ENCODE measurements at places on chromosomes 11 and 22.
A peak's percentile ranks its signal among the peaks of the same experiment; 100 is the strongest.

DNA sequence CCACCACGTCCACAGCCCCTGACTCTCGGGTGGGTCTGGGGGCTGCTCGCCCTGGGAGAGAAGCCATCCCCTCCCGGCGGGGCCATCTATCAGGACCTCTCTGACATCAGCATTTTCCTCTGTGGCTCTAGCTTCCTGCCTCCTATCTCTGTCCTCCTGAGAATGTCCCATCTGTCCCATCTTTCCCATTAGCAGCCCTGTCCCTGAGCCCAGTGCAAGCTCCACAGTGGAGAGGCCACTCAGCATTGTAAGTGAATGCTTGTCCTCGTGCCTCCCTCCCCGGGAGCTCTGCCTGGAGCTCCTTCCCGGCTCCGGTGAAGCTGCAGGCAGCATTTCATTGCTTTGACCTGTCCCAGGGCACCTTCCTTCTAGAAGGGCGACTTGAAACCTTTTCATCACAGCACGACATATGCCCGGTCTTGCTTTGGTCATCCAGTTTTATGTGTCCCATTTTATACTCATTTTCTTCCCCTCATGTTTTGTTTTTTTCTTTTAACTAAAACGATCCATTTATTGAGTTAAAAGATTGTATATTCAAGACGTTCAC lies 49.7 kb downstream of the RTN4R start:
- DNase-seq: no peak

- no peak for DNase-seq
Measured at GRCh38 chr11:77749232-77749631, 71.3 kb downstream of the RSF1 start.

GRCh38 chr11:116871248-116871647 lies 33.8 kb upstream of the APOA1 start:
- DNase-seq: no peak

- DNase-seq: no peak
Measured at GRCh38 chr11:117300283-117300663, 9.1 kb downstream of the BACE1-AS start.

DNA sequence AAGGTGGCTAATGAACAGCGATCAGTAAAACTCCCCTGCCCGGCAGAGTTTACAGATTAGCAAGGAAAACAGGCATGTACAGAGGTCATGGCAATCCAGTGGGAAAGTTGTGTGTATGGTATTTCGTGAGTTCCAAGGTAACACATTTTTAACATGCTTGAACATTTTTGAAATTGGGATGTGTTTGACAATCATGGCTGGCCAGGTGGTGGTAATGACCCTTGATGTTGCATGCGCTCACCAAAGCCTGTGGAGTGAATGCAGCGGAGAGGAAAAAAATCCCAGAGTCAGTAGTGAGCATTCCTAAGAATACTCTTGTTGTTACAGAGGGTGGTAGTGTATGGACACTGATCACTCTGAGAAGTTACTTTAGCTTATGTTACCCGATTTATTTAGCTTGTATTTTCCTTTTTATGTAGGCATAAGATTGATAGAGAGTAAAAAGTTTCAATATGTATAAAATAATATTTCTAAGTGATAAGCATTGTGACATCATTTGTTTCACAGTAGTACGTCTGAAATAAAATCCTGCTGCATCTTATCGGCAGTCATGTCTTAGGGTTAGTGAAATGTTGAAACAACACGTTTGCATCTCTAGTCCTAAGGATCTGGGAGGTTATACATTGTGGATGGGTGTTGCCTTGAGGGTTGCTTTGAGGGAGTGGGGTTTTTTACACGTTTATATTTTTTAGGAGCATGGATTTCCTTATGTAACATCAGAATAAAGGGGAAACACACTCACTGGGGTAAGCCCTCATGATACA lies 8.7 kb downstream of the TEAD1 start:
- no peak for DNase-seq

- no peak for DNase-seq
Measured at GRCh38 chr11:36062796-36063365, 119.0 kb downstream of the LDLRAD3 start.

- DNase-seq: no peak
Measured at GRCh38 chr11:123086305-123086704, 24.4 kb upstream of the HSPA8 start.

DNA sequence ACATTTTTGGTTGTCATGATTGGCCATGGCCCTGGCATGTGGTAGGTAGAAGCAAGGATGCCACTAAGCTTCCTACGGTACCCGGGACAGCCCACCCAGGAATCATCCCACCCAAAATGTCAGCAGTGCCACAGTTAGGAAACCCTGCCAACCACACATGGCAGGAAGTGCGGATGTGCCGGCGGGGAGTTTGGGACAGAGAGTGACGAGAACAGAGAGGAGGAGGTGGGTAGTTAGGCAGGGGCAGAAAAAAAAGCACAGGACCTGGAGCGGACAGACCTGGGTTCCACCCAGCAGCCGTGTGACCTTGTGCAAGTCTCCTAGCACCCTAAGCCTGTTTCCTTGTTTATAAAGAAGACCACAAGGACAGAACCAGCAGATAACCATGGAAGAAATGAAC lies 3.3 kb downstream of the SPI1 start:
- no peak for DNase-seq

GRCh38 chr11:96246718-96247552 lies 96.1 kb downstream of the MAML2 start:
- peak; percentile 36 for DNase-seq

GRCh38 chr22:24554313-24555164 lies at the start of gene GUCD1:
TSS of gene GUCD1 (minus strand) at chr22:24555138. CDS start at chr22:24554991, 147 bp downstream.
- no peak for DNase-seq

DNA sequence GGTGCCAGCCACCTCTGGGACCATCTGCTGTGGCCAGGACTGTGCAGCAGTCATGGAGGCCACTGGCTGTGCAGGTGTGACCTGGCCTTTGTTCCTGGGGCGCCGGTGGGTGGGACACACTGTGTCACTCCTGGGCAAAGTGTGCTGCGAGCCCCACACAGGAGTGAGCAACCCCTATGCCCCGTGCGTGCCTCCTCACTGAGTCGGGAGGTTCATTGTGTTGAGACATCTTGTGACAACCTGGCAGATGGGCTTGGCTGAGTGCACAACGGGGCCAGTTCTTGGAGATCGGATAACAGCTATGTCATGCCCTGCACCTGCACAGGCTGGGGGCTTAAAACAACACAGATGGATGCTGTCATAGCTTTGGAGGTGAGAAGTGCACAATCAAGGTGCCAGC lies 13.5 kb downstream of the ANO1 start:
- DNase-seq: no peak

DNA sequence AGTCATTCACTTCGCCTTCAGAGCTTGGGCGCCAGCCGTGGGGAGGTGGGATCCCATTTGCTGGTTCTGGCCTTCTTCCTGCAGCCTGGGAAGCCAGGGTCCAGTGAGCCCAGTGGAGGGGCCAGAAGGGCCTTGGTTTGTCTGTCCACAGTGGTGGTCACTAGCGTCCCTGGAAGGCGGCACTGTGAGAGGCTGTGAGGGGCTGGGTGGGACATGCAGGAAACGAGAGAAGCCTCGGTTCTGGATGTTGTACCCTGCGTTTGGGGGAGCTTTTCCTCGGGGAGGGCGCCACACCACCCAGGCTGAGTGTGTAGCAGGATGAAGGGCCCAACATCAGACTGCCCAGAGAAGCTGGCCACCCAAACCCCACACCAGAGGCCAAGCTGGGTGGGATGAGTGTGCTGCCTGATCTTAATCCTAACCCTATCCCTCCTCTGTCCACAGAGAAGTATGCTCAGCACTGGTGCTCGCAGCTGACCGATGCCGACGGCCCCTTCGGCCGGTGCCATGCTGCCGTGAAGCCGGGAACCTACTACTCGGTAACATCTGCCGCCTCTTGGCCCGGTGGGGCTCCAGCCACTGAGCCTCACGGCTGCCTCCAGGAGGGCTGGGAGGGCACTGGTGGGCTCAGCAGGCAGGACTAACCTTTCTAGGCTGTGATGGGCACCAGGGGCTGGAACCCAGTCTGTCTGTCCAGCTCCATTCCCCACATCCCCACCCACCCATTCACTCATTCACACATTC lies 14.4 kb downstream of the MUC5AC start:
- DNase-seq: no peak

- no peak for DNase-seq
Measured at GRCh38 chr11:20541503-20541902, 57.9 kb upstream of the SLC6A5 start.

DNA sequence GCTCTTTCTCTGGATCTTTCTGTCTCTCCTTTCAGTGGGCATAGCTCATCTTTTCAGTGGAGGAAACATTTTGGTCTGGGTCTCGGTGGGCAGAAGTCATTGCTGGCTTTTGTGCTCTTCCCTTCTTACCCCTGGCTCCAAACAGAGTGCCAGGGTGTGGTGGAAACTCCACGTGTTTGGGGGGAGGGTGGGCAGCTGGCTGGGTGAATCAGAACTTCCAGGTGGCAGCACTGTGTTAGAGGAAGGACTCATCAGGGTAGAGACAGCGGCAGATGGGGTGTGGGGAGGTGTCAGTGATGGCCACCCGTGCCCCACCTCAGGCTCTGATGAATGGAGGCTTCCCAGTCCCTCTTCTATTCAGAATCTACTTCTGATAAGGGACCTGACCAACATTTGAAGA lies 114.0 kb downstream of the GRIK4 start:
- no peak for DNase-seq

DNA sequence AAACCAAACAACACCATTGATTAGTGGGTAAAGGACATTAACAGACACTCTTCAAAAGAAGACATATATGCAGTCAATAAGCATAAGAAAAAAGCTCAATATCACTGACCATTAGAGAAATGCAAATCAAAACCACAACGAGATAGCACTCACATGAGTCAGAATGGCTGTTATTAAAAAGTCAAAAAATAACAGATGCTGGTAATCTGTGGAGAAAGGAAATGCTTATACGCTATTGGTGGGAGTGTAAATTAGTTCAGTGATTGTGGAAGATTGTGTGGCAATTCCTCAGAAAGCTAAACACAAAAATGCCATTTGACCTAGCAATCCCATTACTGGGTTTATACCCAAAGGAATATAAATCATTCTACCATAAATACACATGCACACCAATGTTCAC lies 182.6 kb downstream of the TRPC6 start:
- no peak for DNase-seq

DNA sequence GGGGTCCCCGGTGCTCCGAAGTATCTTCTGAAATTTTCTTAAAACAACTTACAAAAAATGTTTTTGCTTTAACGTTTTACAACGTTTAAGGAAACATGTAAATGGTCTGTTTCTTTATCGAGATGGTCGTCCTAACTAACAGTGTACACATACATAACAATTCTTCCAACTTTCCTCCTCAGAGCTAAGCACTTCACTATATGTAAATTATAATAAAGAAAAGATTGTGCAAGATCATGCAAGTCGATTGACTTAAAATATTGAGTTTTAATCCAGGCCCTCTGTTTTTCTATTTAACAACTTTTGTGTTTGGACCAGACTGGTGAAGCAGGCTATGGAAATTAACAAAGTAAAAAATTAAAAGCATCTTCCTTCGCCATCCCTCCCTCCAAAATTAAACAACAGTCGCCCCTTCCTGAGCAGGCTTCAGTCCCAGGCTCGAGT lies 4.9 kb downstream of the ALX4 start:
- DNase-seq: no peak

DNA sequence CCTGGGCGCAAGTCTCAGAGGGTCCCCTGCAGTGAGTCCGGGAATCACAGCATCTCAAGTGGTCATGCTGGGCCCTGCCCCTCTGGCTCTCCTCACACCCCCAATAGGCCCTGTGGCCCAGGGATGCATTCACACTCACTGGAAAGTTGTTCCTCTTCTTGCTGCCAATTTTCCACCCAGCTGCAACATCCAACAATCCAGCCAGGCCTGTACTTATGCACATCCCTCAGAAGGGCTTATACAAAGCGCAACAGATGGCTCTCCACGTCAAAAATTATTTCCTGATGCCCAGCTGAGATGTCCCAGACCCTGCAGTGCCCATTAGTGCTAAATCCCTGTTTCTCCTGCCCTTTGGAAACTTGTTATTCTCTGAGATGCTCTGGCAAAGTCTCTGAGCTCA lies 407.8 kb upstream of the NARS2 start:
- DNase-seq: no peak

DNA sequence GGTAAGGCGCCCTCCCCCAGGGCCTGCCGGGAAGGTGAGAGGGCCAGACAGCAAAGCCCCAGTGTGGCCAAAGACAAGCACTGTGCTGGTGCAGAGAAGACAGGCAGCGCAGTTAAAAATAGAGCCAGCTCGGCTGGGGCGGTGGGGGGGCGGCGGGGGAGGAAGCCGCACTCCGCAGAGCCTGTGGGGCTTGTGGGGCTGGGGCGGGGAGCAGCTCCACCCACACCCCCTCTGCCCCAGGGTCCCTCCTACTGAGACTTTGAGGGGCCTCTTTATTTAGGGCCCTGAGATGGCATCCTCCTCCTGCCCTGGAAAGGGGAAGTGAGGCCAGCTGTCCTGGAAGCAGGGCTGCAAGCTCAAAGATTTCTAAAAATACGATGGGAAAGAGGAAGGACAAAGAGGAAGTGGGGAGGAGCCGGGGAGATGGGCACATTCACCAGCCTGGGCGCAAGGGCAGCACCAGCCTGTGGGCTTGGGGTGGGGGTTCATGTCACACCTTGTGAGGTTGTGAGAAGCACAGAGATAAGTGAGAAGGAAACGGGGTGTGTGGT lies 2.6 kb downstream of the CYTH4 start:
- DNase-seq: peak; percentile 50

GRCh38 chr11:90234977-90235376 lies 12.1 kb upstream of the CHORDC1 start:
- DNase-seq: no peak

DNA sequence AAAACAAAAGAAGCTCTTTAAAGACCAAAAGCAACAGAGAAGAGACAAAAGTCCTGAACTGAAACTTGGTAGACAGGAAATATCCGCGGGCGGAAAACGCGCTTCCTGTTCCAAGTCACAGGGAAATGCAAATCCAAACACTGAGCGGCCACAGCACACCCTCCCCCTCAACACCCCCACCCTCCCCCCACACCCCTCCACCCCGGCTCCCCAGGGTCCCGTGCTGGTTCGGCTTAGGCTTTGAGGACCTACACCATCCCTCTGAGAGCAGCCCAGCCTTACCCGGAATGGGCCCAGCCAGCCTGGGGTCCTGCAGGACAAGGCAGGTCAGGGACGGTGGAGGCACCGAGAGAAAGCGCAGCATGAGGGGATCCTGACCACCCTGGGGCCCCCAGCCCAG lies 160.4 kb downstream of the BRD1 start:
- DNase-seq: no peak

DNA sequence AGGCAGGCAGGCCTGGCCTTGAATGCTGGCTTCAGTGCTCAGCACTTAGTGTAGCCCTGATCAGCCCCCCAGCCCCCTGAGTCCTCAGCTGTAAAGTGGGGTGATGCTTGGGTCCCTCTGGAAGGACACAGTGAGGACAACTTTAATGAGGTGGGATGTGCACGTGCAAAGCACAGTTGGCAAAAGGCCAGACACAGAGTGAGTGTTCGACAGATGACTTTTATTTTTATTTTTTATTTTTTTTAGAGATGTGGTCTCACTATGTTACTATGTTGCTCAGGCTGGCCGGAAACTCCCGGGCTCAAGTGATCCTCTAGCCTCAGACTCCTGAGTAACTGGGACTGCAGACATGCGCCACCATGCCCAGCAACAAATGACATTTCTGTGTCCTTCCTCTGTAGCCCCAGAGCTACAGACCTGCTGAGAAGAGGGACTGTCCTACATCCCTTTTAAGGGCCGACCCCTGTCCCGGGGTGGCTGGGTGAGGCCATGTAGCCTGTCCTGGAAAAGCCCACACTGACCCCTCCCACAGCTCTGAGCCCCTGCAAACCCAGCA lies 6.9 kb upstream of the C11orf96 start:
- no peak for DNase-seq

- no peak for DNase-seq
Measured at GRCh38 chr11:18780329-18780728, 11.3 kb downstream of the PTPN5 start.
